ENCODE measurements at places on chromosomes 3 and 15.

GRCh38 chr15:64716452-64716851, 58.9 kb downstream of the RBPMS2 start:
- no peak for DNase-seq

GRCh38 chr15:66770518-66771350, 68.7 kb downstream of the SMAD6 start:
- DNase-seq, result no peak

DNA sequence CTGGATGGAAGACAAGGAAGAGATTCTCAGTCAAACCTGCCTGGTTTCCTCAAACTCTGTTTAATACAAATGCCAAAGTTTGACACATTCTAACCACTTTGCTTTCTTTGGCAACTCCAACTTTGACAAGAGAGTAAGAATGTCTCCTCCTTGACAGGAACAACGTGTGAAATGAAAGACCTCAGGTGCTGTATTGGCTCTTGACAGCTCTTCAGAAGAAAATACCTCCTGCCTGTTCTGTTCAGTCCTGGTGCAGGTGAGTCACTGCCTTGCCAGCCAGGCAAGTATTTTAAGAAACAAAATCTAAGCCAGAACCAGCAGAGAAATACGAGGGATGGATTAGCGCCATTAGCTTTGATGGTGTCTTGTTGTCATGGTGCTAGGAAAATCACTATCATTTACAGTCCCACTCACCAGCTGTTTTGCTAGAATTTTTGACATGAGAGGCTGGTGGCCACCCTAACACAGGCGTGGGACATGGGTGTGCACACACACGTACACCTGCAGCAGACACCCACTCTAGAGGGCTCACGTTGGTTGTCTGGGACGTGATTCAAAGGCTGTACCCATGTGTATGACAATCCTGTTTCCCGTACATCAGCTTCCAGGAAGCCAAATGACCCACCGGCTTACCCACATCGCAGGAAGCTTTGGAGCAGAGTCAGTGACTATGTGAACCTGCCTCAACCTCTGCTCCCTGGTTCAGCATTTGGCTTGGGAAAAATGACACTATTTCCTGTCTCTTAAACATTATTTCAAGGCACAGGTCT, 60.4 kb downstream of the CCNL1 start:
- DNase-seq, result no peak

GRCh38 chr3:155241579-155241978, 51.9 kb downstream of the STRIT1 start:
- no peak for DNase-seq

DNA sequence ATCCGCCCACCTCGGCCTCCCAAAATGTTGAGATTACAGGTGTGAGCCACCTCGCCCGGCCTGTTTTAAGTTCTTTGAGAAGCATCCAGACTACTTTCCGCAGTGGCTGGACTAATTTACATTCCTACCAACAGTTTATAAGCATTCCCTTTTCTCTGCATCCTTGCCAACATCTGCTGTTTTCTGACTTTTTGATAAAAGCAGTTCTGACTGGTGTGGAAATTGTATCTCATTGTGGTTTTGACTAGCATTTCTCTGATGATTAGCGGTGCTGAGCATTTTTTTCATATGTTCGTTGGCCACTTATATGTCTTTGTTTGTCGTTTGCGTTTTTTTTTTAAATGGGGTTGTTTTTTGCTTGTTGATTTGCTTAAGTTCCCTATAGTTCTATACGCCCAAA, 208.4 kb upstream of the DPPA4 start:
- no peak for DNase-seq

- no peak for DNase-seq
Measured at GRCh38 chr15:90881978-90882721, 2.2 kb upstream of the FES start.

DNA sequence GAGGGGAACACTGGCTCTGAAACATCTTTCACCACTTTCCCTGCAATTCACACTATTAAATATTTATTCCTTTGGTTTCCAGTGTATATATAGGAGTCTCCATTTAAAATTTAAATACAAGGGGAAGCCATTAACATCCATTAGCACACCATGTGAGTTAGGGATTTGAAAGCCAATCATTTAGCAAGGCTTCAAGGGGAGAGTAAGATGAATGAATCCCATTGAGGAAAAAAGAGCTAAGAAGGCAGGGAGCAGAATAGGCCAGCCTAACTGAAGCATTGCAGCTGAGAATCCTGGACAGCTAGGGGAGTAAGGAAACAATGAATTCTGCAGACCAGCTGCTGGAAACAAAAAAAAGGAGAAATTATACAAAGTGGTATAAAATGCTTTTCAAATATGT, 426.1 kb downstream of the IL5RA start:
- DNase-seq, result no peak

DNA sequence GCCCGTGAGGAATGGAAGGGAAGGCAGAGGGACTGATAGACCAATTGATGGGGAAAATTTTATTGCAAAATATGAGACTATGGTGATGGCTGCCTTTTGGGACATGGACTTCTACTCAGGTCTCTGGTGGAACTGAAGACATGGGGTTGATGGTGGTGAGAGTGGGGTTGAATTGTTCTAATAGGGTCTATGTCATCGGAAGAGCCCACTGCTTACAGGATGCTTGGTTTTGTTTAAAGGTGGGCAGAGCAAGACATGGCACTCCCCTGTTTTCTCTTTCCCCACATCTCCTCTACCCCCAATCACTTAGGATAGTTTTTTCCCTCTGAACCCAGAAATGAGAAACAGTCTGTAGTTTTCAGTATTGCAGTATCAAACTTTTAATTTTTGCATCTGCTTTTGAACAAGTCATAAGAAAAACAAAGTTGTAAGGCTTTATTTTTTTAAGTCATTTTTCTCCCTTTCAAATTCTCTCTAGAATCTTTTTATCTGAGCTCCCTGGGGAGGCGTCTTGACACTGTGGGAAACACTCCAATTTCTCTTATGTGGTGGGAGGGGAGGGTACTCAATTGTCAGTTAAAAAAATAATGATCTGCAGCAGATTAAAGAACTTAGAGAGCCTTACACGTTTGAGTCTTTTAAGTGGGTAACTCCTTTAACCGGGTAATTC, 276.2 kb upstream of the TBC1D5 start:
- no peak for DNase-seq

GRCh38 chr15:38252481-38253350, at the start of gene SPRED1:
Gene SPRED1, plus strand, starts transcription at chr15:38252836. Its CDS starts 350 bp downstream, at chr15:38253186.
- no peak for DNase-seq

DNA sequence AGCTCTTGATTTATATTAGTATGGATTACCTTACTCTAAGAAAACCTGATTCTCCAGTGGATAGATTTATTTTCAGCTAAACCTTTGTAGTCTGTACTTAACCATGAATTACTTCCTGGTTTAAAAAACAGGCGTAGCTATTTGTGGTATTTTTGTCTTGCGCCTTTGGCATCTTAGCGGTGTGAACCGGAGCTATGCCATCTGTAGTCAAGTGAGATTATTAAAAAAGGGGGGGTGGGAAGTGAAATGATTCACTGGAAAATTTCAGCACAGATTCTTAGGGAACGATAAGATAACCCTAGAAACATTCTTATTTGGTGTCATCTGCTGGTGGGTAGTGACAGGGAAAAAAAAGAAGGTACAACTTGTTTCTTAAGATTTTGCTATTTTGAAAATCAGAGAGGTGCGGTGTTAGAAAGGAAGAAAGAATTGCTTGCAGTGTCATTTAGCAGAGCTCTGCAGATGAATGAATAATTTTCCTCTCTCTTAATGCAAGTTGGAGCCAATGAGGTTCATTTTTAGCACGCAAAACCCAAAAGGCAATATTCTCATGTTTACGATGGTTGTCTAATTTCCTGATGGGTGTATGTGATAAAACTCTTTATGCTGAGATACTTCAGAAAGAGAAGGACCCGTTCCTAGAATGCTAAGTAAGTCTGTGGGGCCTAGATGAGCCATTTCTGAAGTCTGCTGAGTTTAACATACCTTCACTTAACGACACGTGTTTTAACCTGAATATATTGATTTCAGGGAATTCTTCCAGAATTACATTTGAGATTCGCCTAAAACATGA, 44.0 kb downstream of the PSMD6 start:
- no peak for DNase-seq

- no peak for DNase-seq
Measured at GRCh38 chr3:184727357-184728009, 15.6 kb upstream of the MAGEF1 start.
